ENCODE measurements at places on chromosomes 13 and 19.

DNA sequence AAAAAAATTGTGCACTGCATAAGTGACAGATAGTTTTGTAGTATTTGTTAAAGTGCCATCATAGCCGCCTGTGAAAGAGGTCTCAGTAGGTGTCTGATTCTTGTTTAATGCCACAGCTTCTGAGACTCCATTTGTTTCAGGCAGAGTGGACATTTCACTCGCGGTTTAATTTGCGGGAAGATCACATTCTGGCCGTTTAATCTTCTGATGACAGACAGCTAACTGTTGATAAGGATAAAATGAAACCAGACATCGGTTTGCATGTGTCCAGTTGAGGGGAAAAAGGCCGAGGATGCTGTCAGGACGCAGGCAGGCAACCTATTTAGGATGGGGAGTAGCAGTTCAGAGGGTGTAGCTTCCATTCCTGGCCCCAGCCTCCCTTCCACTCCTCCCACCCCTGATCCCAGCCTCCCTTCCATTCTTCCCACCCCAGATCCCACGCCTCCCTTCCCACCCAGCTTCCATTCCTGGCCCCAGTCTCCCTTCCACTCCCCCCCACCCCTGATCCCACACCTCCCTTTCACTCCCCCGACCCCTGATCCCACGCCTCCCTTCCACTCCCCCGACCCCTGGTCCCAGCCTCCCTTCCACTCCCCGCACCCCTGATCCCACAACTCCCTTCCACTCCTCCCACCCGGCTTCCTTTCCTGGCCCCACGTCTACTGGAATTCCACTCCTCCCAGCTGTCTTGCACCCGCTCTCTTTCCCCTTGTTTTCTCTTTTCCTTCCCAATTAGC, 23.8 kb downstream of the ATP11A start:
- DNase-seq = no peak

DNA sequence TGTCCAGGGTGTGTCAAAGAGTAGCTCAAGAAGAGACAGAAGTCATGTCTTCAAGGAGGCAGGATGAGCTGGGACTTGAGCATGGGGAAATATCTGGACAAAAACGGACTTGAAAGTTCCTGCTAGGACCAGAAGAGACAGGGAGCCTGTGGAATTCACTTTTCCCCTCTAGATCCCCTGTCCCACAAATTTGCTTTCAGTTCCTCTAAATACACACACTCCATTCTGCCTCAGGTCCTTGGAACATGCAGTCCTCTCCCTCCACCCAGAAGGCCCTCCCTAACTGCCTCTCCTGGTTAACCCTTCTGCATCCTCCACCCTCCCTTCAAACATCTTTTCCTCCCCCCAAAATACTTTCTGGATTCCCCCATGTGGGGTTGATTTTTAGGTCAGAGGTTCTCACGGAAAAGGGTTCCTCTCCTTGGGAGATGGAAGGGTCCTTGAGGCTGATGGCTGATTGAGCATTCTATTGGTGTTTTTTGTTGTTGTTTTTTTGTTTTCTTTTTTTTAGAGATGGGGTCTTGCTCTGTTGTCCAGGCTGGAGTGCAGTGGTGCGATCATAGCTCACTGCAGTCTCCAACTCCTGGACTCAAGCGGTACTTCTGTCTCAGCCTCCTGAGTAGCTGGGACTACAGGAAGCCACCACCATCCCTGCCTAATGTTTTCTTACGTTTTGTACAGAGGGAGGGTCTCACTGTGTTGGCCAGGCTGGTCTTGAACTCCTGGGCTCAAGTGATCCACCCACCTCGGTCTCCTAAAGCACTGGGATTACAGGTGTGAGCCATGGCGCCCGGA, 6.9 kb upstream of the RETN start:
- no peak for DNase-seq

DNA sequence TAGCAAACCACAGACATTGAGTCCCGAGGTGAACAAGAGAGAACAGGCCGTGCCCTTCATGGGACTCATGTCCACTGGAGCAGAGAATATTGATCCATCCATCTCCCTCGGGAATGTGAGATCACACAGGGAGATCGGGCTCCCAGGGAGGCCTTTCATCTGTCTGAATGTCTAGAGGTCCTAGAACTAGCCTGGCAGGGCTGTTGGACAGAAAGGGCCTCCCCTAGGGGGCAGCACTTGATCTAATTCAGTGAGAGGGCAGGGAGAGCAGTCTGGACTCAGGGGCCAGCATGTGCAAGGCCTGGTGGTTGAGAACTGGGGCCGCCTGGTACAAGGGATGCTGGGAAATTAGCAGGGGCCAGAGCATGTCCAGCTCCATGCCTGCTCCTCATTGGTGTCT, 4.3 kb downstream of the RUVBL2 start:
- DNase-seq = no peak

DNA sequence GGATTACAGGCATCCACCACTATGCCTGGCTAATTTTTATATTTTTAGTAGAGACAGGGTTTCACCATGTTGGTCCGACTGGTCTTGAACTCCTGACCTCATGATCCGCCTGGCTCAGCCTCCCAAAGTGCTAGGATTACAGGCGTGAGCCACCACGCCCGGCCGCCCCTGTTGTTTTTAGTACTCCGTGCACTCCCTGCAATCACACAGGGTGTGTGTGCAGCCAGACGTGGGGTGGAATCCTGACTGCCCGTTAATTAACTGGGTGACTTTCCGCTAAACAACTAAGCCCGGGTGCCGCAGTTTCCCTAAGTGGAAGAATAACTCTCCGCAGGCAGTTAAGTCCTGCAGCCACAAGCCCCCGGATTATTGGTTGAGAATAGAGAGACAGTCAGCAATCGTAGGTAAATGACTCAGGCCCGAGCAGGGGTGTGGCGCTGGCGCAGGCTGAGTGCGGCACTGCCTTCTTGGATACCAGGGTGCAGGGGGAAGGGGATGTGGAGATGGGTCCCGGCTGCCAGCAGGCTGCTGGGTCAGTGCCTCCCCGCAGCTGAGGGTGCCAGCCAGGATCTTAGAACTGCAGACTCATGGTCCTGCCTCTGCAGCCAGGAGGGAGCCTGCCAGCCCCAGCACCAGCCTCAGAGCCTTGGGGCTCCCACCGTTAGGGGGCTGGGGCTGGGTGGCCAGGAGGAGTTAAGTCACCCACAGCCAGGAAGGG, 6.1 kb upstream of the FXYD3 start:
- no peak for DNase-seq

DNA sequence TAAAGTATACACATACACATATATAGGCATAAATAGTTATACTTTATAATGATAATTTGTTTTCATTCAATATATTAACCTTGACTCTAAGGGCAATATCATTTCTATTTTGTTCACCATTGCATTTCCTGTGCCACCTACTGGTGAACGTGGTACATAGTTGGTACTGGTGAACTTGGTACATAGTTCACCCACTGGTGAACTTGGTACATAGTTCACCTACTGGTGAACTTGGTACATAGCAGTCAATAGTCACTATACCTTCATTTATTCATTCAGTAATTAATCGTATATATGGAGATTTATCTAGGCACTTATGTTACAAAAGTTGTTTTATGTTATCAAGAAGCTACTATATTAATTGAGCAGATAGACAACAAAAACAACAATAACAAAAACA, 172.6 kb upstream of the ATXN8OS start:
- no peak for DNase-seq

DNA sequence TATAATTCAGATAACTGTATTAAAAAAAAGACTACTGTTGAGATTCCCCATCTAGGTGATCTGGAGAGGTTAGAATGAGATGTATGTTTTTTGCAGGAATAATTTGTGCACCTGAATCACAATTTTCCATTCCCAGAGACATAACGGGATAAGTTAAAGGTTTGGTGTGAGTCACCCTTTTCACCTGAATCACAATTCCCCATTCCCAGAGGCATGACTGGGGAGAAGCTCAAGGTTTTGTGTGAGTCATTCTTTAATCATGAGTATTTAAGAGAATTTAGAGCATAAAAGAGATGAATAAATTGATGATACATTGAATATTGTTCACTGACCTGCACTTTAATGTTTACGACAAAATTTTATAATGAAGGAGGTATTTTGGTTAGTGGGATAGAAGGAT, 9.0 kb downstream of the OR7A5 start:
- no peak for DNase-seq

- DNase-seq = no peak
Observed at GRCh38 chr19:36950335-36951119, 34.4 kb downstream of the ZNF568 start.

DNA sequence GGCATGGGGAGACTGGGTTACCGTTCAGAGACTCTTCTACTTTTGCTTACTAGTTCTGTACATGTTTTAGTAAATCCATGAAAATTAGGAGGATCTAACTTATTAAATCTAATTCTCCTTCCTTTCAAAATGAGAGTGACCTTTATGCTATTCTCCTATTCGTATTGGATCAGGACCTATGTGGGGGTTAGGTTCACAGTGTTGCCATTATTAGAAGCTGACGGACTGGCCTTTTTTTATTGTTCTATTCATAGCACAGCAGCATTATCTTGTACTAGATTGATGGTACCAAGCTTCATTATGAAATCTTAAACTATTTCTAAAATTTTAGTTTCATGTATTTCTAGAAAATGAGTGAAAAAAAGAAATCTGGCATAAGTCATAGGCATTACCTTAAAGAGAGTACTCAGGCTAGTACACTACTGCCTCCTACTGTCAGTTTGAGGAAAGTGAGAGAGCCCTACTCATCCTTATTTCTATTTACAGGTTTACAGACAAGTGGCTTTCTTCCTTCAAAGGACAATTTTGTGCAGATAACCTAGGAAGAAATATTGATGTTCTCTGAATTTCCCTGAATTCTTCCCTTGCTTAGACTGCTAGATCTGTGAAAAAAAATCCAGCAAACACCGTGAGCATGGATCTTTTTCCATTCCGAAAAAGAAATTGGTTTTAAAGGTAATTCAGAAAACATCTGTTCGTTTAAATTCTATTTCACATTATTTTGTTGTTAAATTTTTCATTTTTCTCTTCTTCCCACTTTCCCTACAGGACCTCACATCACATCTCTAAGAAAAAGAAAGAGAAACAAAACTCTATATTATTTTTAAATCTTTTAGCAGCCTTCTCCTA, 485.5 kb downstream of the DIAPH3 start:
- no peak for DNase-seq

GRCh38 chr13:80877209-80877943, 536.5 kb upstream of the SPRY2 start:
- no peak for DNase-seq

Measured in stimulated activated CD4-positive, alpha-beta T cell treated with anti-CD3 and anti-CD28 coated beads, Interleukin-1b, Interleukin-23, amount 100 ng/mL, for 1 hour (primary cell).